RCC 7860 (cell line): ENCODE measurements at places on chromosomes 12 and 14.

DNA sequence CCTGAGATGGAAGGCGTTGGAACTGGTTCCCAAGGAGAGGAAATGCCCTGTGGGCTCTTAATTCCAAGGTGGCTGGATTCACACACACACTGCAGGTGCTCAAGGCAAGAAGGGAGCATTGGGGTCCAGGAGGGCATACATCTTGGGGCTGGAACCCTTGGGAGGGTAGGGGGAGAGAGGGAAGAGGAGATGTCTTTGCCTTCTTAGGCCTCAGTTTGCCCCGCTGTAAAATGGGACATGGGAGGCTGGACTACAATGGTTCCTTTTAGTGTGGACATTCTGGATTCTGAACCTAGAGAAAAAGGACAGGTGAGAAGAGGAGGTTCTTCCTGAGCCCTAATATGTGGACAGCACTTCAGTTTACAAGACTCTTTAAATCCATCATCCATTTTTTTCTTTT, 43.8 kb downstream of the CALM1 start:
- DNase-seq: no peak

DNA sequence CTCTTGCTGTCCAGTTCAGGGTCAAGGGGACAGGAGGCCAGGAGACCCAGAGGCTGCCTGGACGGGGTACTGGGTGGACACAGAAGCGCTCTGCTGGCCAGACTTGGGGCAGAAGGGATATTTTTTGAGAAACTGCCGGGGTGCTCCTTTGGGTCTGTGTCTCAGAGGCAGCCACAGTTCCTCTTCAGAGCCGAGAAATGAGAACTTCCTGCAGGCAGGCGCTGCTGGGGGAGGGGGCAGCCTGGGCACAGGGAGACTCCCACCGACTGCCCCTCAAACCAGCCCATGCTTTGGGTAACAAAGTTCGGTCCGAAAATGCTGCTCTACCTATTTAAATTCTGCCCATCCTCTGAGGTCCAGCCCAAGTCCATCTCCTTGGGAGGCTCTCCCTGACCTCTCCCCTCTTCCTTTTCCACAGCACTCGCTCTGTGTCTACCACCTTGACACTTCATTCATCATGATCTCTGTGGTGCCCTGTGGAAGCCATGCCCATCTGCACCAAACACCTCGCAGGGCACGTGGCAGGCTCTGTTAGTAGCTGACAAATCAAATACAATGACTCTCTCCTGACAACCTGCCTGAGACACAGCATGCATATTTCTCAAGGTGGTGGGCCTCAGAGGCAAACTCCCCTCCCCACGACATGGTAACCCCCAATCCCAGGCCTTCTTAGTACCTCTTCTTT, 16.4 kb downstream of the HDAC7 start:
- DNase-seq: no peak

- no peak for DNase-seq
Measured at GRCh38 chr14:21350539-21350938, 33.3 kb downstream of the SUPT16H start.

DNA sequence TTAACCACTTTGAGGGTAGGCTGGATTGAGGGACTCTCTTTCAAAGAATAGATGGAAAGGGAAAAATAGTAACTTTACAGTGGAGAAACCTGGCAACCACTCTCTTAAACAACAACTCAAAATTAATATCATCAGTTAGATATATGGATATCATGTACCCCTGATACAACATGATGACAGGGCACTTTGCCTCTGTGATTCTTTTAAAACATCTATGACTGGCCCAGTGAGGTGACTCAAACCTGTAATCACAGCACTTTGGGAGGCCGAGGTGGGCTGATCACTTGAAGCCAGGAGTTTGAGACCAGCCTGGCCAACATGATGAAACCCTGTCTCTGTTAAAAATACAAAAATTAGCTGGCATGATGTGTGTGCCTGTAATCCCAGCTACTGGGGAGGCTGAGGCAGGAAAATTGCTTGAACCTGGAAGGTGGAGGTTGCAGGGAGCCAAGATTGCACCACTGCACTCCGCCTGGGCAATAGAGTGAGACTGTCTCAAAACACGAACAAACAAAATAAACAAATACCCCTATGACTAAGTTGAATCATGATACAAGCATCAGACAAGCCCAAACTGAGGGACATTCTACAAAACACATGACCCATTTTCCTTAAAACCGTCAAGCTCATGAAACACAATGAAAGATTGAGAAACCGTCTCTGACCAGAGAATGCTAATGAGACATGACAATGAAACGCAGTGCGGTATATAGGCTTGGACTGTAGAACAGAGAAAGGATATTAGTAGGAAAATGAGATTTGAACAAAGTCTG, 26.4 kb upstream of the SLC7A8 start:
- no peak for DNase-seq

- DNase-seq: no peak
Measured at GRCh38 chr12:88733008-88733407, 152.7 kb upstream of the KITLG start.

DNA sequence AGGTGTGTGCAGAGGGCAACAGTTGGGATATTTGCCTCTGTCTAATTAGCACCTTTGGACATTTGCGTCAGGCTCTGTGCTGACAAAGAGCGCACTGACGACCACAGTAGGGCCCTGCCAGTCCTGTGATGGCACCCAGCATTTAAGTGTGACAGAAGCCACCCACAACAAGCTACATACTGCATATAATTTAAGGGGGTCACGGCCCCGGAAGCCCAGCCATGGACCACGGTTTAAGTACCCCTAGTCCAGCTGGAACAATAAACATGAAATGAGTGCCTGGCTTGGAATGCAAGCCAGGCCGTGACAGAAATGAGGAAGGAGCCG, 16.8 kb upstream of the DYNC1H1 start:
- DNase-seq: no peak

DNA sequence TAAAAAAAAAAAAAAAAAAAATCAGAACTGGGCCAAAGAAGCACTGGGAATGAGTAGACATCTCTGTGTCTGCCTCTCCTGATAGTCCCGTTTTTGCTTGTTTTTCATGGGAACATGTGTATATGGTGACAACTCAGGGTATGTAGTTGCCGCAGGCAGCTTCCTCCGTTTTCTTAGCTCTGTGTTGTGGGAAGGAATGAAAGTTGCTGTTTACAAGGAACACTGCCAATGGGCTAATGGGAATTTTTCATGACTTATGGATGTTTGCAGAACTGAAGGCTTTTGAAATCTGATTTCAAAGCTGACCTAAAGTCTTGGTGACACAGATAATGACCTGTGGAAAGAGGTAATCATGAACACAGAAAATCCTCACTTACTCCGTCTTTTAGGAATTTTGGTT, 146.4 kb upstream of the BTG1 start:
- no peak for DNase-seq
